ENCODE measurements at places on chromosomes 2 and 18.

DNA sequence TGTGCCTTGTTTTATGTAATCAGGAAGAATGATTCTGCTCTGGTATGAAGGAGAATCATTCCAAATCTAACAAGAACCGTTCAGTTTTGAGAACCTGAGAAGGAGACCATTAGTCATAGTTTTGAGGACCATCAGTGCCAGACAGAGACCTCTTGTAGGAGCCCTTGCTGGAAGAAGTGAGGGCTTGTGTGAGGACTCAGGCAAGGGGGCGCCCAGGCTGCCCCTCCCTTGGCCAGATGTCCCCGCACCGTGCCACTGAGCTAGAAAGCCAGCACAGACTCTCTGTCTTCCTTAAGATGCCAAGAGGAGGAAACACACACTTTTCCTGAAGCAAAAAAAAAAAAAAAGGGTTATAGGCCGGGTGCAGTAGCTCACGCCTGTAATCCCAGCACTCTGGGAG is 55.7 kb upstream of the SLC39A10 start:
- no peak for DNase-seq

GRCh38 chr2:43106559-43107527 is 119.6 kb downstream of the ZFP36L2 start:
- DNase-seq, result no peak

DNA sequence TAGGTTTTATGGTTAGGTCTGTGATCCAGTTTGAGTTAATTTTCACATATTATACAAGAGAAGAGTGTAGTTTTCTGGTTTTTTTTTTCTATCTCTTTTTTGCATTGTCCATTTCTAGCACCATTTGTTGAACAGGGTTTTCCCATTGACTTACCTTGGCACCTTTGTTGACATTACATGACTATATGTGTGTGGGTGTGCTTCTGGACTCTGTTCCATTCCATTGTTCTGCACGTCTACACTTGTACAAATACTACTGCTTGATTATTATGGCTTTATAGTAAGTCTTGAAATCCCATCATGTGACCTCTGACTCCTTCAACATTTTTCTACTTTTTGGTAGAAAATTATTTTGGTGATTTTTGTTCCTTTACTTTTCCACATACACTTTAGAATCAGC is 38.7 kb downstream of the UBE2F start:
- no peak for DNase-seq

- DNase-seq, result no peak
These were observed 4.2 kb upstream of the IWS1 start for GRCh38 chr2:127530245-127531140.
